AG09309 (cell line): ENCODE measurements at places on chromosomes 7 and 10.

- DNase-seq: no peak
These were observed 34.0 kb upstream of the DKK1 start for GRCh38 chr10:52280051-52280450.

DNA sequence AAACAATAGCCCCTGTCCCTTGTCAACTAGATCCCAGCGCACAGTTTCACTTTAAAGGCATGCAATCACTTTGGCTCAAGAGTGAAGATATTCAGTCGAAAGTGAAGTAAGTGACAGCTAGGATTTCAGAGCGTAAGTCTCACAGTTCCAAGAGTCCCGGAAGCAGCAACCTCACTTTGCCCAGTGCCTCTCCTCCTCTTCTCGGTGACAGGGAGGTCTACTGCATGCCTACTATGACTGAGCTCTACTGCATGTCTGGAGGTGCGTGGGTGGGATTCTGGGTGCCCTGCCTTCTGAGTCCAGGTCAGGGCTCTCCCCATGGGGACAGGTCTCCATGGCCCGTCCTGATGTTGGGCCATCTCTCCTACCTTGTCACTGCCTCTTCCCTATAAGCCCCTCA lies 17.0 kb downstream of the PRKCQ start:
- DNase-seq: no peak

GRCh38 chr7:26101361-26102151 lies 50.4 kb upstream of the NFE2L3 start:
- DNase-seq: no peak

- no peak for DNase-seq
These were observed 38.6 kb upstream of the ACSL5 start for GRCh38 chr10:112335111-112335867.

- no peak for DNase-seq
These were observed 6.0 kb downstream of the SHH start for GRCh38 chr7:155806096-155806871.

- DNase-seq: no peak
These were observed 13.7 kb upstream of the USP6NL start for GRCh38 chr10:11625019-11625735.

DNA sequence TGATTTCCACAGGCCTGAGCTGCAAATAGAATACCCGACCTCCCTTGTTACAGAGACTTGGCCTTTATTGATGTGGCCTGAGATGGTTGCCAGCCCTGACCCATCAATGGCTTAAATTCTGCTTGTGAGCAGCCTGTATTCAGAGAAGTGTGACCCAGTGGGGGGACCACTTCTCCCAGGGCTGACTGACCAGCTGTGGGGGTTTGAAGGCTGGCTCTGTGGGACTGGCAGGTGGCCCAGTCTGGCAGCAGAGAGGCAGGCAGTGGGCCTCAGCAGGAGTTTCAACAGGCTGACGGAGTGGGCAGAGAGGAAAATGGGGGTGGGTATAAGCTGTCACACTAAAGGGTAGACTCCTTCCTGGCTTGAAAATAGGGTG lies 12.2 kb upstream of the PPIF start:
- DNase-seq: no peak

DNA sequence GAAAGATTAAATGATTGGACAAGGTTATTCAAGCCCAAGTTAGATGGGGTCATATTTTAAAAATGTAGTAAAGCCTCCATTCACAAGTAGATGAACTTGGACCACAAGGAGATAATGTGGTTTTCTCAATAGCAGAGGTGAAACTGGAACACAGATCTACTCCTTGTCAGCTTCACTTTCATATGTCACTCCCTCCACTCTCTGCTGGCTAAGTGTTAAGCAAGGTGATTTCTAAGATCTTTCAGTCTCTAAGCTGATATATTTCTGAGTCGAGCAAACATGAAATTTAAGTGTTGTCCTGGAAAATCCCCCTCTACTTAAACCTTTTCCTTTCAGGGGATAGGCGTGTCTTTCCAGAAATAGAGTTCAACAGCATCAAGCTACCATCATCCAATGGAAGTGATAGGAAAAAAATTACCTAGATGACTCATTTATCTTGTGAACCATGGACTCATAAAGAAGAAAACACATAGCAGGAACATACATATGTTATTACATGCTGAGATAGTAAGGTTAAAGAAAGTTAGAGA lies 275.0 kb downstream of the PTEN start:
- no peak for DNase-seq

- no peak for DNase-seq
These were observed 35.4 kb upstream of the TNRC18 start for GRCh38 chr7:5458921-5459480.

- no peak for DNase-seq
These were observed 10.3 kb downstream of the EPHB6 start for GRCh38 chr7:142864980-142865747.

DNA sequence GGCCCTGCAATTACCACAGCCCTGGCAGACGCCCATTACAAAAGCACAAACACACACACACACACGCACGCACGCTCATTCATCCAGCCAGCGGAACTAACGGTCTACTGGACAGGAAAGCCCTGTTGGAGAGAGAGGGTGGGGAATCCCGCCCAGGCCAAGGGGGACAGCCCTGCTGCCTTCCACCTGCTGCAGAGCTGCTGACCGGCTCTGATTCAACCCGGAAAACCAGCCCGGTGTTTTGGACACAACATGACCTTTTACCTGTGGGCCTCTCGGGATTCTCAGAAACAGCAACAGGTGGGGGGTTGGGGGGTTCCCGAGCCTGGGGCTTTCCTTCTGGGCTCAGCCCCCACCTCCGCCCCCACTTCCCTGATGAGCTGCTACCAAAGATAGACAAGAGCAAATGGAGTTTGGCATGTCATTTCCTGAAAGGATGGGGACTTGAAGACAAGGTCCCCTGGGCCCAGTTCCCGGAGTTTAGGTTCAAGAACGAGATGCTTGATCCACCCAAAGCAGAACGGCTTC lies 18.5 kb upstream of the SERPINE1 start:
- DNase-seq: no peak

DNA sequence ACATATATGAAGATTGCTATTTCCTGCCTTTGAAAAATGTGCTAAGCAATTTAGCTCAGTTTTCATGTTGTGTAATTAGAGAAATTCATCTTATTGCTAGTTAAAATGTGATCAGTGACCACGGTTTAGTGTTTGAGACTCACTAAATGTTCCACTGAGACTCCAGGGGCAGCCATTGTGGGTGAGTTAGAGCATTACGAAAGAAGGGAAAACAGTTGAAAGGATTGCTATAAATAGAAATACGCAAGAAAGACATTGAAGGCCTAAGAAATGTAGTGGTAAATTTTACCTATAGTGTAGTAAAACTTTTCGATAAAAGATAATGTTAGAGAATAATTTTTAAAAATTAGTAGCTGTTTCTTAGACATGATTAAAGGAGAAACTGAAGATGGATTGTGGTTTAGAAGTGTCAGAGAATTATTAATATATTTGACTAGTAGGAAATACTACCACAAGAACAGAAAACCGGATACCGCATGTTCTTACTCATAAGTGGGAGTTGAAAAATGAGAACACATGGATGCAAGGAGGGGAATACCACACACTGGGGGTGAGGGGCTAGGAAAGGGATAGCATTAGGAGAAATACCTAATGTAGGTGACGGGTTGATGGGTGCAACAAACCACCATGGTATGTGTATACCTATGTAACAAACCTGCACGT lies 394.5 kb downstream of the SEMA3D start:
- DNase-seq: peak; percentile 1

GRCh38 chr10:86955501-86956194 lies 1.8 kb downstream of the MMRN2 start:
- no peak for DNase-seq

DNA sequence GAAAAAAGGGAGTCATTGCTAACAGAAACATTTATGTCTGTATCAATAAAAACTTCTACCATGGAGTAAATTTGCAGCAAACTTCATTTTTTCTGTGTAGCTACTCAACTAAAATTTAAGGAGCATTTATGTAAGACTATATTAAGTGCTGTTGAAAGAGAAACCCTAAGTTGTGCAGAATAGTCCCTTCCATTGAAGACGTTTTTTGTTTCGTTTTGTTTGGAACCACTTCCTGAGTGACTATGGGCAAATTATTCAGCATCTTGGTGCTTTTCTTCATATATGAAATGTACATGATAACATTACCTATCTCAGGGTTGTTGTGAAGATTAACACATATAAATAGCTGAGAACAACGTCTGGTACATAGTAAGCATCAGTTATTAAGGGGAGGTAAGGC lies 24.3 kb downstream of the SEM1 start:
- DNase-seq: no peak

- no peak for DNase-seq
These were observed 309.3 kb downstream of the TCERG1L start for GRCh38 chr10:131002031-131002861.

- DNase-seq: no peak
These were observed 43.8 kb downstream of the ARL4A start for GRCh38 chr7:12731214-12731656.

DNA sequence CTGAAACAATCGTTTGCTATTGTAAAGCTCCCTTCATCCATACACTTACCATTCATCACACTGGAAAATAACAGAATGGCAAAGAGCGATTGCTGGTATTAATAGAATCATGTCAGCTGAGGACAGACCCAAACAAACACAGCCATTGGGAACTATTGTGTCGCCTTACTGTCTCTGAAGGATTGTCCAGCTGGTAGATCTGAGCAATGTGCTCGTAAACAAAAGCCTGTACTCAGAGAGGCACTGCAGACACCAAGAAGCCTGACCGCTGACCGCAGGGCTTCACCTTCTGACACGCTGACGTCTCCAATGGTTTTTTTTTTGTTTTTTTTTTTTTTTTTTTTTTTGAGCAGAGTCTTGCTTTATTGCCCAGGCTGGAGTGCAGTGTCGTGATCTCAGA lies 151.0 kb upstream of the FRMD4A start:
- DNase-seq: no peak
